Iris pigment epithelial cell (primary cell): ENCODE measurements at places on chromosomes 12 and 14.
A peak's percentile ranks its signal among the peaks of the same experiment; 100 is the strongest.

DNA sequence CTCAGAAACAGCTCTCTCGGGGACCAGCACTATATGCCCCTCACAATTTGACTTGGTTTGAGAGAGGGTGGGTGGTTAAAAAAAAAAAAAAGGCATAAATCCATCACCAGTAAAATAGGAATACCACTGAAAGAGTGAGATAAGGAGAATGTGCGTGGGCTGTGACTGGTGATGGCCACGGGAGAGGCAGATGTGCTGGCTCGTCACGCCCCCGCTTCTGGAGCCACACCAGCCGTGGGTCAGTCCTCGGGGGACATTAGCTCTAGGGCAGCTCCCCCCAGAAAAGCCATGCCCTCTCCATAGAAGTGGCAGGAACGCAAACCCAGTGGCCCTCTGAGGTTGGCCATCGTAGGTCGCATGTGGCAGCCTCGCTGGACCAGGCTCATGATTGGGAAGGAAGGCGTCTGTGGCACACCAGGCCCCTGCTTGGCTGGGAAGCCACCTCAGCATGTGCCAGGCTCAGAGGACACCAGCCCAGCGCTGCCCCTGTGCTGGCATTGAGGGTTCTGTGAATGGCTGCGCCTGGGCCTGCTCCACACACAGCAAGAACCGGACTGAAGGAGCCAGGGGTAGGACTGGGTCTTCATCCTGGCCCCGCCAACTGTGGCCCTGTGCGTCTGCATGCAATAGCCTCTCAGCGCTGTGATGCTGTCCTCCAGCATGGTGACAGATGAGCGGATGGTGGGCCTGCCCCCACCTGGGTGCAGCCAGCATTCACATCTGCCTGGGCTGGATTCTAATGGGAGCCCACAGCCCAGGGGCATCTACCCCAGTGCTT, 110.5 kb downstream of the PIWIL1 start:
- no peak for DNase-seq

- peak; percentile 96 for DNase-seq
Measured at GRCh38 chr12:39237004-39237403, 205.9 kb downstream of the KIF21A start.

GRCh38 chr12:131599190-131600159, 111.4 kb upstream of the SFSWAP start:
- no peak for DNase-seq

DNA sequence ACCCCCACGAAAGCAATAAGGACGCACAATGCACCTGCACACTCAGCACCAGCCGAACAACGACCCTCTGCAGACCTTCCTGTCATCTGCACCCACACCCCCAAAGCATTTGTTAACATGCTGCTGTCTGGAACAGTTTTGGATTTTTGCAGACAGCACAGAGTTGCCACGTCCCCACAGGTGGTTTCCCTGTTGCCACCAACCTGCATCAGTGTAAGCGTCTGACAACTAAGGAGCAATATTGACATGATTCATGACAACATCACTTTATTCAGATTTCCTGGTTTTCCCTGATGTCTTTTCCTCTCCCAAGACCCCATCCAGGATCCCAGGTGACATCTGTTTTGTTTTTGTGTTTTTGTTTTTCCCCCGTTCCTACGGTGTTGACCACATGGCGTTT, 150.7 kb upstream of the C14orf180 start:
- DNase-seq = no peak

- no peak for DNase-seq
Measured at GRCh38 chr12:12715459-12716150, 1.6 kb upstream of the CDKN1B start.

- DNase-seq = no peak
Measured at GRCh38 chr12:14153803-14154202, 172.4 kb upstream of the GRIN2B start.

- peak; percentile 51 for DNase-seq
Measured at GRCh38 chr12:123024819-123025391, 44.4 kb downstream of the ARL6IP4 start.

- no peak for DNase-seq
Measured at GRCh38 chr12:123762715-123763052, 583 bp downstream of the DNAH10 start.

DNA sequence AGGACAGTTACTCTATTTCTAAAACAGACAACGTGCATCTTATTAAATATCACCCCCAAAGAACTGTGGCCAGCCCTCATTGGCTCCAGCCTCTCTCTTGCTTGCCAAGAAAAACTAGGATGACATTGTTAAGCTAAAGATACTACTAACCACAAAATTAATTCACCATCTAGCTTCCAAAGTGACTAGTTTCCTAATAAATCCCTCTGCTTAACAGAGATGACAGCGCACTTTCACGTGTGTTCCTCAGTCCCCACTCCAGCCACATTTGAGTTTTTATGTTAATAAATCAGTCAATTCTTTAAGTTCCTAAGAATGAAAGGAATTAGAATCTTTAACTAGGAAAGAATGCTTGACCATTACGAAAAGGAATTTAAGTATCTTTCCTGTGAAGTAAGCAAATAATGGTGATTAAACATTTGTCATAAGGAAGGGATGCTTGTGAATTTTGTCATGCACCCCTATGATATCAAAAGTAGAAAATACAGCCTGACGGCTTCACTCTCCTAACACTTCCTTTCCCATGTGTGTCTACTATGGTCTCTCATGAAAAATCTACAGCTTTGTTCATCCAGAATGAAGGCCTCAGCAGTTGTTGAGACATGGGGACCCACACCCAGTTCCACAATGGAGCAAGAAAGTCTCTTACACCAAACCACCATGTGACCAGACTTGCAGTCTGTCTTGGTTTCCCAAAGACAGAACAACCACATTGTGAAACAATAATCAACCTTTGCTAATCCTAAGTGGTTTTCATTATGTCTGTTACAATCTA, 8.1 kb downstream of the CORO1C start:
- peak; percentile 89 for DNase-seq

DNA sequence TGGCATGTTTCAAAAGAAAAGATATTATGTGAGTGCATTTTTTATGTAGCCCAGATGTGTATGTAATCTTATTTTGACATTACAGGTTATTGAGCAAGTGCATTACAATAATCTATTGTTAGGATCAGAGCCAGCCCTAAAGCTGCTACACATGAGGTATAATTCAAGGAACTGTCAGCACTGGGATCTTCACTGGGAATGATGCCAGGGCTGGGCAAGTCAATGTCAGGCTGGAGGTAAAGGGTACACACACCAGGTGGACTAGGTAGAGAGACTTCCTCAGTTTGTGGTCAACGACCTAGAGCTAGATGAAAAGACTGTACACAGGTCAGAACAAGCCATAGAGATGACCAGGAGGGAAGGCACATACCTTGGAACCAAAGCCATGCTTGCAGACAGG, 15.4 kb downstream of the TRIM9 start:
- no peak for DNase-seq

DNA sequence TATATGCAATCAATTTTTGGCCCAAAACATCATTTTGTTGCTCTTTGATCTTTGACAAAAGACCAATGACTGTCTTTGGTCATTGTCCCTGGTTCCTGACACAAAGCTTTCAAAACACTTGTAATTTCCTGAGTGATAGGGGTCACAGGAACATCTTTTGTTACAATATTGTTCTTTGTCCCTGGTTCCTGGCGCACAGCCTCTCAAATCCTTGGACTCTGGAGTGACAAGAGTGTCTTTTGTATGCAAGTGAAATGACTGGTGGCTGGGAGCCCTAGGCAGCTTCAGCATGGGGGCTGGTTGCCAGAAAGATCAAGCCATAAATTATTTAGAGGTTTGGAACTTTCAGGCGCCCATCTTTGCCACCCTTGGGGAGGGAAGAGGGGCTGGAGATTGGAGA, 53.9 kb downstream of the DNAH10 start:
- no peak for DNase-seq

DNA sequence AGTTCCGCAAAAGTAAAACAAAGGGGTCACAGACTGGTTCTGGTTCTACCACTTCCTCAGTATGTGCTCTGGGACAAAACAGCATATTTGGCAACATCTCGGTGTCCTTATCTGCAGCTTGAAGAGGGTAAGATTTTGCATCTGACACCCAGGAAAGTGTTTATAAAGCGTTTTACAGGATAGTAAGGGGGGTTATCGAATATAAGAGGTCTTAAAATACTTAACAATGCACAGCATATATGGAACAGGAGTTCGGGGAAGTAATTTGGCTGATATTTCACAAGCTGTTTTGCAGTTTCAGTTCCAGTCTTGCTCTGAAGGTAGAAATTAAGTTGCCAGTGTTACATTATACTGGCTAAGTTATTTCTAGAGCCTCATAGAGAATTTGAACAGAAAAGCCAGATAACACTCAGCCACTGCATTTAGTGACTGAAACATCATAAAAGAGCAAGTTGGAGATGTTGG, 904 bp upstream of the MAP4K5 start:
- DNase-seq = no peak

DNA sequence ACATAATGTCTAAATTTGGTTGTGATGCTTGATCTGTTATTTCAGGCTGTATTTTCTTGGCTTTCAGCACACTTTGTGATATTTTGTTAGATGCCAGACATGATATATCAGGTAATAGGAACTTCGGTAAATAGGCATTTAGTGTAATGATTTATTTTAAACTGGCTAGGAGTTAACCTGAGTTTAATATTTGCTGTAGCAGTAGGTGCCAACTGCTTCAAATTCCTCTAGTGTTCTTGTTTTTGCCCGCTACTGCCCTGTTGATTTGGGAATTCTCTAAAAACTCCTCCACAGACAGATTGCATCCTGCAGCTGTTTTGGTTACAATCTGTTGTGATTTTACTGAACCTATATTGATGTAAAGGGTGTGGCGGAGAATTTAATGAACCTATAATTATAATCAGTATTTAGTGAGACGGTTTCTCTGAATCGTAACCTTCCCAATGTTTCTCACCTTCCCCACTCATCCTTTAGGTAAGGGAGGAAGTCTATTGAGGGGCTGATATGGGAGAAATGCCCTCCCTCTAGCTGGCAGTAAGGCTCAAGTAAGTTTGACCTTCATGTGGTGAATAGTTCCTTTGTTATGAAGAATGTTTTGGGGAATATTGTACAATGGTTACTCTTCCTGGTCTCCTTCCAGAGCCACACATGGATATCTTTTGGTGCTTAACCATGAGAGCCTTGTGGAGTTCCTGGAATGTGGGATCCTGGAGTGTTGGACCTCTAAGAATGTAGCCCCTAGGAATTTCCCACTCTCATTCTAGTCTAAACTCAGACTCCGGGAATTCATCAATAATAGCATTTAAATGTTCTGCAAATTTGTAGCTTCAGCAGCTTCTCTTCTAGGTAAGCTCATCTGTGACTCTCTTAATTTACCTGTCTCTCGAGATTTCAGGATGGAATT, 634.1 kb downstream of the FSCB start:
- no peak for DNase-seq

DNA sequence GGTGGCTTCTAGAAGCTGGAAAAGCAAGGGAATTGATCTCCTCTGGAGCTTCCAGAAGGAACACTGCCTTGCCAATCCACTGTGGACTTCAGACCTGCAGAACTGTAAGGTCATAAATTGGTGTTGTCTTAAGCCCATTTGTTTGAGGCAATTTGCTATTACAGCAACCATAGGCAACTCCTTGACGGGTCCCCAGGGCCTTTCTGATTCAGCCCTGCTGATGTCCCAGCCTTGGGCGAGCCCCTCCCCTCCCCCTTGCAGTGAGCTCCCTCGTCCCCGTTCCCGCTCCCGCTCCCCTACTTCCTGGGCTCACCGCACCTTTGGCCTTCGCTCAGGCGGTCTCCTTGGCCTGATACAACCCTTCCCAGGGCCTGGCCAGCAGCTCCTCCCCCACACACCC, 18.9 kb upstream of the DIO3 start:
- DNase-seq = no peak

GRCh38 chr12:64714551-64714968, 44.6 kb downstream of the GNS start:
- no peak for DNase-seq

DNA sequence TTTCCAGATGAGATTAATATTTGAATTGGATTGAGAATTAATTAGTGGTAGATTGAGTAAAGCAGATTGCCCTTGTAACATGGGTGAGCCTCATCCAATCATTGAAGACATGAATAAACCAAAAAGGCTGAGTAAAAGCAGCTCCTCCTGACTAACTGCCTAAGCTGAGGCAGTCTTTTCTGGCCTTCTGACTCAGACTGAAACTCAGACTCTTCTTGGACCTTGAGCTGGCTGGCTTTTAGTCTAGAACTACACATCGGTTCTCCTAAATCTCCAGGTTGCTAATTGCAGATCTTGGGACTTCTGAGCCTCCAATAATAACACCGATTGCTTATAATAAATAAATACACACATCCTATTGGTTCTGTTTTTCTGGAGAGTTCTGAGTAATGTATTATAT, 24.0 kb downstream of the FKBP11 start:
- peak; percentile 55 for DNase-seq

- no peak for DNase-seq
Measured at GRCh38 chr14:60943637-60944032, 37.2 kb downstream of the TRMT5 start.

GRCh38 chr12:27112871-27113270, 30.5 kb upstream of the C12orf71 start:
- peak; percentile 37 for DNase-seq

DNA sequence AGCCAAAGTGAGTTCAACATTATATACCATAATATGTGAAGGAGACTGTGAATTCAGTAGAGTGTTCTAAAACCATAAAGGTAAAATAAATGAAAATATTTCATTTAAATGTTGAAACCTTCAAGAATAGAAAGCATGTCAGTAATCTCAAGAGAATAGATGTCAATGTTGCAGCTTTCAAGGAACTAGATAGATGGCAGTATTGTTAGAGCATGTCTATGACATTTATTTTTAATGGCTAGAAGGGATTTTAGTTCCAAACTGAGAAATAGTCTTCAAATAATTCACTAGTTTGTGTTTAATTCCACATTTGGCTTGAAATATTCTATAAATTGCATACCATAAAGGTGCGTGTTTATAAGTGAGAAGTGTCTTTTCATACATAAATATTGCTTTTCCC, 326.5 kb downstream of the FLRT2 start:
- peak; percentile 12 for DNase-seq

DNA sequence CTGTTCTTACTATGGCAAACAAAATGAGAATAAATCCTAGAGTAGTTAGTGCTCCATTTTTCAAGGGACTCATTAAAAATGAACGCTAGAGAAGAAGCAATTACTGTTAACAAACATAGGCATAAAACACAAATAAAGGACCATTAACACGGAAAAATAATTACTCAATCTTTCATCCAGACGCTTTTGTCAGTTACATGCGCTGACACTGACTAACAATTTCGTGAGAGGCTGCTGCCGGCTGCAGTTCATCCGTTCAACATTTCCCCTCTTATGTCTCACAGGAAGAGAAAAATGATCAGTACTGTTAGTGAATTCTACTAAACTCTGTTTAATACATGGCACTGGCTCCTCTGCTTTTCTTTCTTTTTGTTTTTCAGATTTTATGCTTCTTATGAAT, 472.7 kb upstream of the FLRT2 start:
- DNase-seq = no peak

GRCh38 chr12:132071830-132072384, 72.2 kb downstream of the DDX51 start:
- peak; percentile 11 for DNase-seq
